ENCODE measurements at places on chromosomes 5 and 9.
A peak's percentile ranks its signal among the peaks of the same experiment; 100 is the strongest.

DNA sequence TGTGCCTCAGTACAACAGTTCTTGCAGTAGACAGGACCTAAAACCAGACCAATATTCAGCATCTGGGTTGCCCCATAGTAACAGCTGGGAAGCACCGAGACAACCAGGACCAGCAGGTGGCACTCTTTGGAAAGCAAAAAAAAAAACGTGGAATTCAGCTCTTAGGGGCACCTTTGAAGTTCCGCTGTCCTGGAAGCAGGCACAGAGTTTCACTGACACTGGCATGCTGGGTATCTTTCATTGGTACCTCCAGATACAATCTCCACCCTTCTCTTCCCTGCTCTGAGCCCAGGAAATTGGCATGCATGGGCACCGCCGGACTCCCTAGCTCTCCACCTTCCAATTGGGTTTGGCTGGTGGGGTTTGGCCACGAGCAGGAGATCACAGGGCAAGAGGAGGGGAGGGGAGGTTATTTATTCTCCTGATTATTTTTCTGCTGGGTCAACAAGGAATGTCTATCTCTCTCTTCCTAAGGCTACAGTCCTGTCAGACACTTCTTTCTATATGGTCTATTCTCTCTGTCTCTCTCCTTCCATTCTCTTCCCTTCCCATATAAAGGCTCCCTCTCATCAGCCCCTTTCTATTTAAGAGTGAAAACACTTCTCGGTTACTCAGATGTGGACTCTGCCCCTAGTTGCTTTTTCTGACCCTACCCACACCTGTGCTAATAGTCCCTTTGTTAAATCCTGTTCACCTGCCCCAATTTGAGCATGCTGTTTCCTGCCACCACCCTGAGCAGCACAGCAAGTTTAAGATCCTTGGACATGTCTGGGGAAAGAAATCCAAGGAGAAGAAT is 1.9 kb upstream of the IDNK start:
- peak; percentile 48 for DNase-seq

DNA sequence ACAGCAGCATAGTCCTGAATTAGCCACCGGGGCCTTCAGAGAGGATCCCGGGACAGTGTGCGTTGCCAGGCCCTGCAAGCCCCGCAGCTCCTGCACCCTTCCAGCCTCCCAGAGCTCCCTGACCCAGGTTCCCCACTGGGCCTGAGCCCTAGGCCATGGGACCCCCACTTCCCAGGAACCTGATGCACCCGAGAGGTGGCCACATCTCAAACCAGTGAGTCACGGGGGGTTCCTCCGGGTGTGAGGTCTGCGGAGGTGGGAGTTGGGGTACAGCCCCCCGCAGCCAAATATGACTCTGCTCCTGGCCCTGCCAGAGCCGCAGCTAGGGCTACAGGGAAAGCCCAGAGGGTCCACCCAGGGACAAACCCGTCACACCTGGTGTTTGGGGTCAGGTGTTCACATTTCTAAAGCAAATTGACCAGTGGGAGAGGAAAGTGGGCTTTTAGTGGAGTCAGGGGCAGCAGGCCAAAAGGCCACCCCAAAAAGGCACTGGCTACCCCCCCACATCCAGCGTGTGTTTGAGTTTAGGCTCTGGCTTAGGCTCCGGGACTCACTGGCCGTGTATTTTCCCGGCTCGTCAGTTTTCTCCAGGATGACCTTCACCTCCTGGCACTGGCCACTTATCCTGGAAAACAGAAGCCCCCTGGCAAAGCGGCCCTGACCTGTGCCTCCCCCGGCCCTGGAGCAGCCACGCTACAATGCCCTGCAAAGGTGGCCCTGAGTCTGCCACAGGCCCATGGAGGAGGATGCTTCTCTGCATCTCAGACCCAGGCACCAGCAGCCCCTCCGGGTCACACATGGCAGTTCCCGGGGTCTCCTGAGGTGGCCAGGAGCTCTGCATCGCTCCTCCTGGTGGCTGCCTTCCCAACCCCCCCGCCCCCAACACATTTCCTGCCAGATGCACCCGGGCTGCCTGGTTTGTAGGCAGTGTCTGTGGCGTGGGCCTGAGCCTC is 17.4 kb upstream of the OBP2B start:
- no peak for DNase-seq

DNA sequence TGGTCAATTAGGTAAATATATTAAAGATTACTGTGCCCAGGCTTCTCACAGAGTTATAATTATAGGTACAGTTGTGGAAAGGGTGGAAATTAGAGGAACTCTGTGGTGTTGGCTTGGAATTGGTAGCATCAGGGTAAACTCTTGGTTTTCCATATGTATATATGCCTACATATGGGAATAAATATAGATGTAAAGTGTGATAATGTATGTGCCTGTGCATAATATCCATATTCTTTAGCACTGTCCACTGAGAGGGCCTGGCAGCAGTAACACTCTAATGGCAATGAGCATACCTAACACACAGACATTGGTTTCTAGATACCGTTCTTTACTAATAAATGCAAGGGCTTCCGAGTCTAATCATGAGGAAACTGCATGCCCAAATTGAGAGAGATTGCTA is 4.0 kb upstream of the PTPDC1 start:
- DNase-seq = no peak

DNA sequence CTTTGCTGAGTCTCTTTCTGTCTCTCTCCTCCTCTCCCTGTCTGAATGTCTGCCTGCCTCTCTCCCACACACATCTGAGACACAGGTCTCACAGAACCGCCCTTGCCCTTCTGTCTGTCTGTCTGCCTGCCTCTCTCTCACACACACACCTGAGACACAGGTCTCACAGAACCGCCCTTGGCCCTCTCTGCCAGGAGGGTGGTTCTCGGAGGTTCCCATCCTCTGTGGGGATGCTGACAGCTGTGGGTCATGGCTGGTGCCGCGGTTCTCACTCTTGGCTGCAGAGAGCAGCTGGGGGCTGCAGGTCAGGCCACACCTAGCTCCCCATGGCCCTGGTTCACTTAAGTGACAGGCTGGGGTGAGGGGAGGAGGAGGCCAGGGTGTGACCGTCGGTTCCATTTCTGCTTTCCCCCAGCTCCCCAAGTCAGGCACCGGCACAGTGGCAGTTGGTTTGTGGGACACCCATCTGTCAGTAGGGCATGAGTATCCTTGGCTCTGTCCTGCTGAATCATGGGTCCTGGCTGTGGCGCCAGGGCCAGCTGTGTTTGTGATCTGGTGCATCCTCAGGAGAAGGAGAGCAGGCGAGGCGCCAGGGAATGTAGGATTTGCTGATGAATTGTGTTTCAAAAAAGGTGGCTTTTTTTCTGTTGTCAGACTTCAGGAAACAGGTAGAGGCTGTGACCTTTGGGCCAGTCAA is 42.3 kb upstream of the CLPTM1L start:
- no peak for DNase-seq

DNA sequence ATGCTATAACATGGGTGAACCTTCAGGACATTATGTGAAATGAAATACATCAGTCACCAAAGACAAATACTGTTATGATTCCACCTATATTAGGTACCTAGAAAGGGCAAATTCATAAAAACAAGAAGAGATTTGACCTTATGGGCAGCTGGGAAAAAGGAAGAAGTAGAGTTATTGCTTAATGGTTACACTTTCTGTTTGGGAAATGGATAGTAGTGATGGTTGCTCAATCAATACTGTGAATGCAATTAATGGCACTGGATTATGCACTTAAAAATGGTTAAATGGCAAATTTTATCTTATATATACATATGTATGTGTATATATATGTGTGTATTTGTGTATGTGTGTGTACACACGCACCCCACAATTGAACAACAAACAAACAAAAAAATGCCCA is 15.2 kb downstream of the FKBP15 start:
- no peak for DNase-seq

GRCh38 chr5:127042593-127042992 is 12.2 kb upstream of the MARCHF3 start:
- no peak for DNase-seq

DNA sequence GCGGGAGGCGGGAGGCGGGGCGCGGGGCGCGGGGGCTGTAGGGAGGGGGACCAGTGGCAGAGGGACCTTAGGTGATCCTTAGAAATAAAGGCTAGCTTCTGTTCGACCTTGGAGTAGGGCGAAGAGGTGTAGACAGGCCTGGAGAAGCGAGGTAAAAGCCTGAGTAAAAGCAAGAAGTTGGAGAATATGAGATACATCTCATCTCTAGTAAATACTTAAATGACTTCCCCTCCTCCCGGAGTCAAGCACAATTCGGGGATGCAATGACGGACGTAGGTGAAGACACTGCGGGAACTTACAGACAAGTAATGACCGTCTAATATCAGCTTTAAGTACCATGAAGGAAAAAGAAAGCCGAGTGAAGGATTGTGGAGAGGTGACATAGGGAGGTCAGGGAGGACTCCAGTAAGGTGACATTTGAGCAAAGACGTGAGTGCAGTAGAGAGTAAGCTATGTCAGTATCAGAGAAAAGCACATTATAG is 466 bp downstream of the SMC2 start:
- DNase-seq = no peak

DNA sequence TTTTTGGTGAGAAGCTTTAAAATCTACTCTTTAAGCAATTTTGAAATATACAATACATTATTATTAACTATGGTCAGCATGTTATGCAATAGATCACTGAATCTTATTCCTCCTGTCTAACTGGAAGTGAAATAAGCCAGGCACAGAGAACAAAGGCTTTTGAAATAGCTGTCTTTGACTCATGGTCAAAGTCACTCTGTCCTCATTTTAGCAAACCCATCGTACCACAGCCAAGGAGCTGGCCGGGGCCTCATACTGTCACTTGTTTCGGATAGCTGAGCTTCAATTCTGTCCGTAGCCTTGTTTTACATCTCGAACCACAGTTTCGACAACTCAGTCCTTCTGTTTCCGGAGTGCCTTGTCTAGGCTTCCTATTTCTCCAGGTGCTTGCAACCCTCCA is 19.2 kb downstream of the ADCY2 start:
- no peak for DNase-seq

GRCh38 chr5:59538750-59539121 is 354.8 kb downstream of the PDE4D start:
- no peak for DNase-seq

- no peak for DNase-seq
These were observed 17.9 kb upstream of the RANBP17 start for GRCh38 chr5:170843870-170844269.

DNA sequence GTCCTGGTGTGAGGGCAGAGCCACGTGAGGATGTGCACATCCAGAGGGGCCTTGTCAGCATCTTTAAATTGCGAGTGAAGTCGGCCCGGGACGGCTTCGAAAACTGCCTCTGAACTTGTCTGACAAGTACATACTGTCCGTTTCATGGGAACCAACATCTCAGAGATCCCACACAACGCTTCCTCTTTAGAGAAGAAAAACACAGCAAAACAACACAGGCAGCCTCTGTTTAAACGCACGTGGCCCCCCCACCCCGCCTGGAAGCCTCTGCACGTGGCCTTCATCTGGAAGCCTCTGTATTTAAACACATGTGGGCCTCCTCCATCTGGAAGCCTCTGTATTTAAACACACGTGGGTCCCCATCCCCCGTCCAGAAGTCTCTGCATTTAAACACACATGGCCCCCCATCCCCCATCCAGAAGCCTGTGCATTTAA is 29.2 kb downstream of the CEP72 start:
- no peak for DNase-seq

DNA sequence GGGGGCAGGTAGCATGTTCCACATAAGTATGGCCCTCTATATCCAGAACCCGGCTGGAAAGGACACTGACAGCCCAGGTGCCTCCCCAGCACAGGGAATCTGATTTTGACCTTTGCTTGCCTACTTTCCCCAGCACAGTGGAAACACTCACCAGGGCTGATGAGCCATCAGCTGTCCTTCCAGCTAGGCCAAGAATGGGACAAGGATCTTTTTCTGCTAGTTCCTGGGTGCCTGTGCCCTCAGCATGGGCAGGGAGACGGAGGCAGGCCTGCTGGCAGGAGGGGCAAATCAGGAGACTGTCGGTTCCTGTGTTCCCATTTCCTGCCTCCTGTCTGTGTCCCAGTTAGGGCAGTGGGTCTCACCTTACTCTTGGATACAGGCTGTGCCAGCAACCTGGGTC is 1.1 kb downstream of the CYFIP2 start:
- DNase-seq = no peak

DNA sequence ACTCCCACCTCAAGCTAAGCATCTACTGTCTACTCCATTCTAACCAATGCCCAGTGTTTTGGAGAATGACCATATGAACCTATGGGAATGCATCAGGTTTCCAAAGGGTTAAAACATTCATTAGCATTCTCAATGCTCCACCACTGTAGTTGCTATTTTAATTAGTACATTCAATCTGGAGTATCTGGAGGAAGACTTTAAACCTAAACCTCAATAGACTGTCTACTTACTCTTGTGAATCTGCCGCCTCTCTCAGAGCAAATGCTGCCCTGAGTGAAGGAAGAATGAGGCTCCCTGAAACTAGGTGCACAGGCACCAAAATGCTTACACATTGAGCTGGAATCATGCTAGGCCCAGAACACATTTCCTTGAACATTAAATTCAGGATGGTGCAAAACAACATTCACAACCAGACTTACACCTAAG is 2.0 kb downstream of the ENC1 start:
- DNase-seq = no peak

DNA sequence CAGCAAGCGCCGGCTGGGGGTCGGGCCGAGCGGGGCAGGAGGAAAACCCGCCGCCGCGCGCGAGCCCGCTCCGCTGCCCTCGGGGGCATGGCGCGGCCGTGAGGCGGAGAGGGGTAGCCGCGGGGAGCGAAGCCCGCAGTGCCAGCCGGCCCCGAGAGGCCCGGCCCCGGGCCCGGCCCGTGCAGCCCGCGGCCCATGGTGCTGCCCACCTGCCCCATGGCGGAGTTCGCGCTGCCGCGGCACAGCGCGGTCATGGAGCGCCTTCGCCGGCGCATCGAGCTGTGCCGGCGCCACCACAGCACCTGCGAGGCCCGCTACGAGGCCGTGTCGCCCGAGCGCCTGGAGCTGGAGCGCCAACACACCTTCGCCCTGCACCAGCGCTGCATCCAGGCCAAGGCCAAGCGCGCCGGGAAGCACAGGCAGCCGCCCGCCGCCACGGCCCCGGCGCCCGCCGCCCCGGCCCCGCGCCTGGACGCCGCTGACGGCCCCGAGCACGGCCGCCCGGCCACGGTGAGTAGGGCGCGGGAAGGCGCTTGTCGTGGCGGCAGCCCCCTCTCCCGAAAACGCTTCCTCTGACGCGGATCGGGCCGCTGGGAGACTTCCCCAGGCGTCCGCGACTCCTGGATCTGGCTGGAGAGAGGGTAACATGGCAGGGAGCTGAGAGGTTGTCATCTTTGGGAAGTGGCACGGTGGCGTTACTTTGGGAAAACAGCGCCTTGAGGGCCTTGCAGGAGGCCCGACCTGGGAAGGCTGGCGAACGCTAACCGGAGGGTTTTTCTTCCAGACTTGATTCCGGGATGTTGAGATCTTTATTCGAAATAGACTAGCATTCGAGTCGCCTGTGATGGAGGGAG is 523 bp downstream of the MAML1 start:
- no peak for DNase-seq

DNA sequence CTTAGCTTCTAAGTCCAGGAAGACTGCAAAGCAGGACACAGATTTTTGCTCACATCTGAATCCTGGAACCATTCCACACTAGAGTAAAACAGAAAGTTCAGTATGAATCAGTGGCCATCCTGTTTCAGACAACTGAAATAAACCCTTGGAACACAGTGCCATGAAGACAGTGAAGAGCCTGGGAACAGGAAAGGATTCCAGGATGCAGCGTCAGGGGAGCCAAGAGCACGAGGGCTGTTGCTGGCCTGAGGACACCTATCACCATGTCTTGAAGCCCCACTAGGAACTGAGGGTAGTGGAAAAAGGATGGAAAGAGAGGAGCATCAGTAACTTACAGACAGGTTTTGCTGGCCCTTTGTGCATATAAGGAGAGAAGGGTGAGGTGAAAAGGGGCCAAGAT is 115.3 kb upstream of the FSTL4 start:
- DNase-seq = no peak

- DNase-seq = no peak
These were observed 19.7 kb upstream of the TERT start for GRCh38 chr5:1314564-1314982.
